ENCODE measurements at places on chromosomes 11 and 22. TPM values are rescaled to one million over a fixed set of nuclear protein-coding genes. Genes with fewer than 3 reads are reported as not detected.

Gene OR52E8
- not detected for total RNA-seq

Gene MMP27
- 0.16 TPM for total RNA-seq

Gene MUC15
- total RNA-seq: 0.12 TPM

Gene SGSM1
- 3.9 TPM for total RNA-seq

- peak; percentile 65 for DNase-seq
Measured at GRCh38 chr11:72777755-72778278, 16.0 kb downstream of the STARD10 start.

GRCh38 chr11:12206529-12206928 lies 96.1 kb downstream of the MICAL2 start:
- DNase-seq: no peak

DNA sequence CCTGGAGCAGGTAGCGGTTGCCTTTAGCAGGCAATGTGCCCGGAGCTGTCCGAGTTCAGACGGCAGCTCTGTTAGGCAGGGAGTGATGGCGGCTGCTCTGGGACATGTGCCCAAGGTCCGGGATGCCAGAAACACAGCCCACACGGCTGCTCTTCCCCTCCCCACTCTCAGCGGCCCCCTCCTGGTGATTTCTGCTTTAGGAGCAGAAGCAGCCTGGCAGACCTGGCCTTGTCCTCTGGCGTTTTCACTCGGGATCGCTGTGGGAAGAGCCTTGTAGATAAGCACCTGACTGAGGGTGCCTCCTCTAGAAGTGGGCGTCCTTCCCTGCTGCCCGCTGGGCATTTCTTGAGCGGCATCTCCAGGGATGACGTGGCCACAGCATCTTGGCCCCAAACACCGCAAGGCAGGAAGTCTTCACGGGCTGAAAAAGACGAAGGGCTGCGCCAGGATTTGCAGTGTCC lies 392.2 kb downstream of the TBC1D22A start:
- DNase-seq: no peak

GRCh38 chr11:79925570-79925969 lies 484.7 kb upstream of the TENM4 start:
- DNase-seq: no peak

DNA sequence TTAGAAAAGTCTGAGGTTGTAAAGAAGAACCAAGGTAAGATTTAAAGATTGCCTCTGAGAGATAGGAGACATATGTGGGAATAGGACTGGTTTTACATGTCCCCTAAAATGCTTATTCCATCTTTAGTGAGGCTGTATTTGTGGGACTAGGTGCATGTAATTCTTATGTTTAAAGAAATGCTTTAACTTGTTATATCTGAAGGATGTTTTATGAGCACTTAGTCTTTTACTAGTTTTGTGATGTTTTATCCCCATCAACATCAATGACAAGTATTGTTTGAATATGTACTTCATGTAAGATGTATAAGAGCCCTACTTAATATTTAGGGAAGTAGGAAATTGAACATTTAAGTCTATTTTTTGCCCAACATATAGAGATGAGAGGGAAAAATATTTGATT lies 24.7 kb downstream of the GRAMD1B start:
- DNase-seq: no peak

Measured in colonic mucosa (tissue), 4 donors.